ENCODE measurements at places on chromosomes 3 and 15.

- DNase-seq, result no peak
These were observed 31.8 kb upstream of the DCLK3 start for GRCh38 chr3:36796161-36796560.

- no peak for DNase-seq
These were observed 40.3 kb upstream of the ZPLD1 start for GRCh38 chr3:102394517-102394916.

GRCh38 chr3:83729576-83729975 is 1229.2 kb upstream of the CADM2 start:
- DNase-seq, result no peak

GRCh38 chr3:96813820-96814650 is at the start of gene EPHA6:
EPHA6 (plus strand) TSS chr3:96814594.
- peak; percentile 11 for DNase-seq

DNA sequence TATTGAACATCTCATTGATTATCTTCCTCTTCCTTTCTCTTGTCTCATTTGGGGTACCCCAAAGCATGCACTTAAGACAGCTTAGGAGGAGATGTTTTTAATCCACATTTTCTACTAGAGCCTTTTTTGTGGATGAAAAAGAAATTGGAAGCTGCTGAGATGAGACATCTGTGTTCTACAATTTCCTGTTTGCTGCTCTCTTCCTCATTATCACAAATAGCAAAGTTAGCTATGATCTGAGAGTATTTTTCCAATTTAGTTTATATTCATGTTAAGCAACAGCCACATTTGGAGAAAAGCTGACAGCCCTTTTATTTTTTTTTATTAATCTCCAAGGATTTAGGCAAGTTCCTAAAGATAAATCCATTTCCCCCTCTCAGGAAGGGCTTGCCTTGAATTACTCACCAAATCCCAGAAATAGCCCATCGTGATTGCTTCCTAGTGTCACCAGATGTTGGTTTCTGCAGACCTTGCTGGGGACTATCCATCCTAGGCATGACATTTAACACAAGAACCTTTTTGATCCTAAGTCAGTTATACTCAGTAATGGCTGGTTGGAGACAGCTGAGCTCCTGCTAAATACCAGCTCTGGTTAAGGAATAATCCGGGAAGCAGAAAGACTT is 70.8 kb upstream of the FILIP1L start:
- no peak for DNase-seq

Data from CD4-positive, CD25-positive, alpha-beta regulatory T cell (primary cell).